Stimulated activated CD4-positive, alpha-beta T cell treated with anti-CD3 and anti-CD28 coated beads, Interleukin-4, amount 100 ng/mL, for 24 hours (primary cell): ENCODE measurements at places on chromosomes 11 and 22.

DNA sequence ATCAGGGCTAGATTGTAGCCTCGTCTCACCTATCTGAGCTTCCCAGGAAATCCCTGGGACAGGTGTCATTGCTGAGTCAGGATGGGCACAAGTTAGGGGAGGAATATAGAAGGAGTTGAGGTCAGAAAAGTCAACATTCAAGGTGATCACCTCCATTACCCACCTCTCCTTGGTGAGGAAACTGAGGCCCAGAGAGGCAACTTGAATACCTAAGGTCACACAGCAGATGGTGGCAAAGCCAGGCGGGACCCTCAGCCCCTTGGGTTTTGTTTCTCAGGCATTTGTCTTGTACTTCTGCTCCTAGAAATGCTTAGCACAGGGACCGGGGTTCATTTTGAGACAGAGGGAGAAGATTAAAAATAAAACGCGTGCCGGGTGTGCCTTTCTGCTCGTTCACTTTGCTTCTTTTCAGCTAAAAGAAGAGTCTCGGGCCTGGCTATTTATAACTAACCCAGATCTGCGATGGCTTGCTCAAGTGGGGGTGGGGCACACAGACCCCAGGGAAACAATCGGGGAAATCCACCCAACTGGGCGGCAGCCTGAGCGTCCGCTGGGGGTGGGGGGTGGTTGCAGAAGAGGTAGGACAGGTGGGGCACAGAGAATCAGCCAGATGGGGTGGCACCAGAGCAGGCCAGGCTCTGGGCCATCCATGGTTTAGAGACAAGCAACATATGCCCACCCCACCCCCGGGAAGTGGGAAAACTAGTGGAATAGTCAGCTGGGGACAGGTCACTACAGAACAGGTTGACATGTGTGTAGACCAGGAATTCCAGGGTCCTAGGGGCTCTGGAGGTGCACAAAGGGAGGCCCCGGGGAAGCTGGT lies 3.9 kb upstream of the GNAZ start:
- no peak for DNase-seq

- no peak for DNase-seq
These were observed 49.4 kb downstream of the KCNQ1OT1 start for GRCh38 chr11:2650343-2650867.

GRCh38 chr11:23574149-23574548 lies 713.9 kb upstream of the CCDC179 start:
- no peak for DNase-seq

DNA sequence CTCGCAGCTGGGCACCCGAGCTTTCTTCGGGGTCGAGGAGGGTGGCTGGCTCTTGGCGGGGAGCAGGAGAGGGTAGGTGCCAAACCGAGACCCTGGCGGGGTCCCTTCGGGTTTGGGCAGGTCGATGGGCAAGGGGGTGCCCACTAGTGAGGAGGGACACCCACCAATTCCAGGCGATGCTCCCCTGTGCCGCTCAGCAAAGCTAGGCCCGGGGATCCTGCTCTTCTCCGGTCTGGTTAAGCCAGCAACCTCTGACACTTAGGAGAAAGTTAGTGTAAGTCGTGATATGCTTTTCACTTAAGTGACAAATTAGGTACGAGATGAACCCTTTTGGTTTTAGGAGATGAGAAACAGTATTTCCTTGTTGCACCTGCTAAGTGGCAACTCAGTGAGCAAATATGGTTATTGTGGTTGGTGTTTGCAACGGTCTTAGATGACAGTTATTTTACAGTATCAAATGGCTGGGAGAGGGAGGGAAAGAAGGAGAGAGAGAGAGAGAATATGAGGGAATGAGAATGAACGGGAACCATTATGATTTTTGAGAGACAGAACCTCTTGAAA lies 565 bp downstream of the NUCB2 start:
- no peak for DNase-seq

- DNase-seq: no peak
These were observed 42.6 kb downstream of the PPP2R1B start for GRCh38 chr11:111723595-111723994.

- no peak for DNase-seq
These were observed 361.3 kb downstream of the GRM5 start for GRCh38 chr11:88704485-88704884.
